ENCODE measurements at places on chromosomes 4 and X. TPM values are rescaled to one million over a fixed set of nuclear protein-coding genes. Genes with fewer than 3 reads are reported as not detected.

GRCh38 chrX:133308499-133308897 lies 90.3 kb upstream of the TFDP3 start:
- no peak for DNase-seq

GRCh38 chrX:141642979-141643378 lies 53.5 kb downstream of the SPANXA2 start:
- DNase-seq: peak; percentile 5

DNA sequence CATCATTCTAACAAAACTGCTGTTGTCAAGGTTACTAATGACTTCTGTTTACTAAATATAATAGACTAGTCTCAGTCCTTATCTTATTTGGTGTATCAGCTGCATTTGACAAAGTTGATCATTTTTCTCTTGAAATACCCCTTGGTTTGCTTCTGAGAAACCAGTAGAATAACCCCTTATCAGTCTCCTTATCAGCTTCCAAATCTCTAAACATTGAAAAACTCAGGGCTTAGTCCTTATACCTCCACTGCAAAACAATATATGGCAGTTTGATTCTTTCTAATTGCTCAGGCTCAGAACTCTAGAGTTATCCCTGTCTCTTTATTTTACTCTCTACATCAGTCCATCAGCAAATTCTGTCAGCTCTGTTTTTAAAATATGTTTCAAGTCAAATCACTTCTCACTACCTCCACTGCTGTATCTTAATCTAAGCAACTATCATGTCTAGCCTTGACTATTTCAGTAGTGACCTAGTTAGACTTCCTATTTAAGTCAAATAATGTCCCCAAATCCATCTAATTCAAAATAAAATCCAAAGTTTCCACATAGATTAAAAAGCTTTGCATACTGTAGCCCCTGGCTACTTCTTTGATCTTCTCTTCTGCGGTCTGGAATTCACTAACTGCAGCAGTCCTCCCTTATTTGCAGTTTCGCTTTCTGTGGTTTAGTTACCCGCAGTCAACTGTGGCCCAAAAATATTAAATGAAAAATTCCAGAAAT lies 87.1 kb upstream of the NPNT start:
- no peak for DNase-seq

The MAGEA8 gene
- polyA plus RNA-seq: 0.12 TPM

The RAB33A gene
- 0.27 TPM for polyA plus RNA-seq

The ARR3 gene
- polyA plus RNA-seq: 0.62 TPM
